Lung microvascular endothelial cell (primary cell): ENCODE measurements at places on chromosomes 7 and 10.

DNA sequence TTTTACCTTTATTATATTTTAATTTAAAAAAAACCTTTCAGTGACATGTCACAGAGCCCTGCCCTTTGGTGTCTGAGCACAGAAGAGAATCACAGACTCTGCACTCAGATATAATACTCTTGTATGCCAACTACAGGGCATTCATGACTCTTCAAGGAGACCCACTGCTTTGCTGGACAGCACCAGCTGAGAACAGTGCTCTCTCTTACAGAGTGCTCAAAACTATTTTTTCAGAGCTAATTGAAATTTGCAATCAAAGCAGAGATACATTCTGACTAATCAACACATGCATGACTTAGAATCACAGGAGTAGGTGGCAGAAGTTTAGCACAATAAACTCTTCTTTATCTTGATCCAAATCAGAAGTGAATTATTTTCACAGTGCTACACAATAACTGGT is 99.1 kb downstream of the OSBPL3 start:
- DNase-seq, result no peak

DNA sequence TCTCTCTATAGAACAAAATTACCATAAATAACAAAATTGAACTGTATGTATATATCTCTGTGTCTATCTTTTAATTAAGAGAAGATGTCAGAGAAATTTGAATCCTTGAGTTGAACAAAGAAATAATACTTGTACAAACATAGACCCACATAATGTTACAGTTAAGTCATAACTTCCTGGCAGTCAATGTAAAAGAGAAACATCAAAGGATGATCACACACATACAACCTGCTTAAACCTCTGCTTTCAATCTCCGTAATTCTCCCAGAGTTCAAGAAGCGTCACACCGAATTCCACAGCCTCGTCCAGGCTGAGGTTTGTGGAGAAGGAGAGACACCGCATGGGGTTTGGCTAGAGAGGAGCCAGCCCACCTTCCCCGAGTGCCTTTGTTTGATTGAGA is 40.1 kb upstream of the LRRC4 start:
- no peak for DNase-seq

GRCh38 chr7:158808126-158808525 is 21.2 kb downstream of the ESYT2 start:
- DNase-seq, result no peak

GRCh38 chr7:142459551-142459963 is 201.7 kb upstream of the PRSS58 start:
- DNase-seq, result peak; percentile 71

DNA sequence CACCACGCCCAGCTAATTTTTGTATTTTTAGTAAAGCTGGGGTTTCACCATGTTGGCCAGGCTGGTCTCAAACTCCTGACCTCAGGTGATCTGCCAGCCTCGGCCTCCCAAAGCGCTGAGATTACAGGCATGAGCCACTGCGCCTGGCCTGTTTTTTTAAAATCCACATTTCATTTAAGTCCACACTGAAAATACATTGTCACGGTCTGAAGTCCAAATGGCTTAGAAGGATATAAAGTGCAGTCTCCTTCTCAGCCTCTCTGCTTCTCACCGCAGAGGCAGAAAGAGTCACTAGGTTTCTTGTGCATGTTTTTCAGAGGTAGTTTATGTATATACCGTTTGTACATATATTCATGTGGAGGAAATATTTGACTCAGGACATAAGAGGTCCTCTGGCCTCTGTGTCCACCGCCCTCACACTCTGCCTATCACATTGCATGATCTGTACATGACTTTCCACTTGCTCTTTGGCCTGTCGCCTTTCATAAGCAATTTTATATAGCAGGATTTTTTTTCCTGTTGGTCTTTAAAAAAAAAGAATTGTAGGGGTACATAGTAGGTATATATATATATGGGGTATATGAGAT is 42.9 kb downstream of the BLNK start:
- no peak for DNase-seq

- DNase-seq, result no peak
Observed at GRCh38 chr10:58897708-58898107, 278.7 kb upstream of the PHYHIPL start.
